ENCODE measurements at places on chromosomes 16 and 17. TPM values are rescaled to one million over a fixed set of nuclear protein-coding genes. Genes with fewer than 3 reads are reported as not detected.

The CHST4 gene
- not detected for total RNA-seq

The FAM20A gene
- total RNA-seq: not detected

The MYO1C gene
- total RNA-seq: 43.4 TPM

The SLFN12L gene
- total RNA-seq: 44.8 TPM

The TEKT3 gene
- total RNA-seq: not detected

The SPATA32 gene
- 0.28 TPM for total RNA-seq

The SALL1 gene
- total RNA-seq: not detected

The SNRNP25 gene
- total RNA-seq: 99.9 TPM

The PAM16 gene
- total RNA-seq: 104 TPM

The EVI2B gene
- total RNA-seq: 18.7 TPM

The PIK3R6 gene
- 4.5 TPM for total RNA-seq

The SAP30BP gene
- total RNA-seq: 109 TPM

The PDXDC1 gene
- 55.6 TPM for total RNA-seq

DNA sequence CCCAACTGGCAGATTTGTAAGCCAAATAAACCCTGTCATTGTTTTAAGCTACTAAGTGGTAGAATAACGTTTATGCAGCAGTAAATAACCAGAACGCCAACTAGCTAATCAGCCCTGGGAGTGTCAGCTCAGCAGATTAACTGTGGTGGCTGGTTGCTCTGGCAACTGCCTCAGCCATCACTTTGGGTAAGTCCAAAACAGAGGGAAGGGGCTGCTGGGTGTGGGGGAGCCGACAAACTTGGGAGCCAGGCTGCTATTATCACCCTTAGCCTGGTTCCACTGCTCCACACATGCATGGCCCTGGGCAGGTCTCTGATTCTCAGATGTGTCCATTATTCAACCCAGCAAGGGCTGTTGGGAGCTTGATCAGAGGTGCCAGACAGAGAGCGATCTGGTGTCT, 22.2 kb upstream of the RHOT1 start:
- no peak for DNase-seq

- no peak for DNase-seq
Measured at GRCh38 chr16:75589306-75589705, 23.1 kb downstream of the GABARAPL2 start.

DNA sequence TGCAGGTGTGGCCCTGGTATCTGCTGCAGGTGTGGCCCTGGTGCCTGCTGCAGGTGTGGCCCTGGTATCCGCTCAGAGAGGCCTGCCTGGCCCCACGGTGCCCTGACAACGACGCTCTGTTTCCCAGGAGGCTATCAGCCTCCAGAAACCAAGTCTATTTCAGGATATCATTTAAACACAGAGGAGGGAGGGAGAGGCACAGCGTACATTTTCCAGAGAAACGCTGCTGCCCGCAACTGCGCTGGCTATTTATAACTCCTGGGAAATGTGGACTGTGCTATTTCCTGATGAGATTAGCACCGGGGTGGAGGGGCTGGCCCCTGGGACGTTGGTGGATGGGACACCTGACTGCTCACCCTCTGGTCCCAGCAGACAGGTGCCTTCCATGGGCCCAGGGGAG, 22.5 kb downstream of the TIMM22 start:
- no peak for DNase-seq

DNA sequence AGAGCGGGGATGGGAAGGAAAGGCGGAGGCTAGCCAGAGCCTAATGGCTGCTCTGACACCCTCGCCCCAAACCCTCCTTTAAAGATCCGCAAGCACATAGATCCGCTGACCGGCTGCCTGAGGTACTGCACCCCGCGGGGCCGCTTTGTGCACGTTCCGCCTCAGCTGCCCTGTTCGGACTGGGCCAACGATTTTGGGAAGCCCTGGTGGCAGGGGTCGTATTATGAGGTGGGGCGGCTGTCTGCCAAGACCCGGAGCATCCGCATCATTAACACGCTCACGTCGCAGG, 663 bp downstream of the CYB5D1 start:
- DNase-seq: peak; percentile 72

DNA sequence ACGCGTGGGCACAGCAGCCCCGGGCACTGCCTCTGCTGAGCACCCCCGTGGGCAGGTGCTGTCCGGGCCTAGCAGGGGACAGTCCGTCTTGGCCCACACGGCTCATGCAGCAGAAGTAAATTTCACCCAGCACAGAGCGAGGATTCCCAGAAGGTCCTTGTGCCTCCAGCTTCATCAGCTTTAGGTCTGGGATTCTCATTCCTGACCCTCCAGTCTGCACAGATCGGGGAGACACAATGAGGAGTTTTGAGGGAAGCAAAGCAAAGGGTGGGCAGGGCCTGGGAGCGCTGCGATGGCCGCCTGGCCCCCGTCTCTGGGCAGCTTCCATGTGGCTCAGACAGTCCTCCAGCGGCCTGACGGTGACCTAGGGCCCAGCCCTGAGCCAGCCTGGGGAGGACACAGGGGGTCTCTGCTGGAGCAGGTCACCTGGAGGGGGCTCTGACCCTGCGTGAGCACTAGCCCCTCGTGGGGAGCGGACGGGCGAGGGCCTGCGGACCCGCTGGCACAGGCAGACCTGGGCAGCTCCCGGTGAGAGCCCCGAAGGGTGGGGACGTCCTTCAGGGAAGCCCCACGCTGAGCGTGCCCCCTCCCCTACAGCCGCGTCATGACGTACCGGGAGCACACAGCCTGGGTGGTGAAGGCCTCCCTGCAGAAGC, 30.7 kb upstream of the CHMP6 start:
- no peak for DNase-seq

GRCh38 chr17:42760652-42761581, at the start of gene RAMP2:
RAMP2 (plus strand) TSS chr17:42761227; CDS start chr17:42761262, 35 bp downstream.
- DNase-seq: peak; percentile 71

DNA sequence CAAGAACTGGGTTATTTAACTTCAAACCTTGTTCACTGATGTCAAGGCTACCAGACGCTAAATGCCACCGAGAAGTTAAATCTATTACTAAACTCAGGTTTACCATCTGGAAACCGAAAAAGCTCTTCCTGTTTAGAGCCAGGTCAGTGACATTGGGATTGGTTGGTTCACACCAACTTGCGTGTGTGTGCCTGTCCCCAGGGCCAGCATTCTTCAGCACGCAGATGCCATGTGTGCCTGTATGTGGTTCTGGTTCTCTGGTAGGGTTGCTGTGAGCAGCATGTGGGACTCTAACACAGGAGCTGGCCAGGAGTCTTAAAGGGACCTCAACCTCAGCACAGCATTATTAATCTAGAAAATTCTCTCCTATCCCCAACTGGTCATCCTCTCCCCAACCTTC, 18.1 kb upstream of the TBX2 start:
- DNase-seq: no peak

DNA sequence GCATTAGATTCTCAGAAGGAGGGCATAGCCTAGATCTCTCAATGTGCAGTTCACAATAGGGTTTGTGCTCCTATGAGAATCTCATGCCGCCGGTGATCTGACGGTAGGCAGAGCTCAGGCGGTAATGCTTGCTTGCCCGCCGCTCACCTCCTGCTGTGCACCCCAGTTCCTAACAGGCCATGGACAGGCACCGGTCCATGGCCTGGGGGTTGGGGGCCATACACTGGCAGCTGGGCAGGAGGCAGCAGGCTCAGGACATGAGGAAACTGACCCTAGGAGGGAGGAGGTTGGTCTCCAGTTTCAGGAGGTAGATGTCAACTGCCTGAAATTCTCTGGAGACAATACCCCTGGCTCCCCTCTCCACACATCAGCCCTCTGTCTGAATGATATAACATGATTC, 245.0 kb upstream of the CACNG5 start:
- no peak for DNase-seq

GRCh38 chr16:62638324-62638911, 602.2 kb upstream of the CDH8 start:
- no peak for DNase-seq

- no peak for DNase-seq
Measured at GRCh38 chr16:69039333-69039941, 66.0 kb upstream of the HAS3 start.

DNA sequence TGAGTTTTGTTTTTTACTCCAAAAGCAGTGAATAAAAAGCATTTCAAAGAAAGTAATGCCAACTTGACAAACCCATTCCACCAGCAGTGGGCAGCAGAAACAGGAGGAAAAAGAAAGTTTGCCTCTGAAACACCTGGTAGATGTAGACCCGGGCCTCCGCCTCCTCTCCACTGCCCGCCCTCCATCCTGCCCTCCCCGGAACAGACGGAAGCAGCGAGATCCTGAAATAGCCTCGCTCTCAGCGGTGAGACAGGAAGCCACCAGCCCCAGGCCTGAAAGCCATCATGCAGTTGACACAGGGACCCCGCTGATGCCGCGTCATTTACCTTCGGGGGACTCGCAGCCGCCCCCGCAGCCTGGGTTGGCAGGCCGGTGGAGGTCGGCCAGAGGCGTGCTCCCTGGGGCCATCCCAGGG, 67.8 kb downstream of the C16orf78 start:
- peak; percentile 92 for DNase-seq

- DNase-seq: no peak
Measured at GRCh38 chr17:1965556-1966273, 59.4 kb downstream of the RTN4RL1 start.

GRCh38 chr17:15981208-15981607, 18.3 kb downstream of the ZSWIM7 start:
- no peak for DNase-seq

DNA sequence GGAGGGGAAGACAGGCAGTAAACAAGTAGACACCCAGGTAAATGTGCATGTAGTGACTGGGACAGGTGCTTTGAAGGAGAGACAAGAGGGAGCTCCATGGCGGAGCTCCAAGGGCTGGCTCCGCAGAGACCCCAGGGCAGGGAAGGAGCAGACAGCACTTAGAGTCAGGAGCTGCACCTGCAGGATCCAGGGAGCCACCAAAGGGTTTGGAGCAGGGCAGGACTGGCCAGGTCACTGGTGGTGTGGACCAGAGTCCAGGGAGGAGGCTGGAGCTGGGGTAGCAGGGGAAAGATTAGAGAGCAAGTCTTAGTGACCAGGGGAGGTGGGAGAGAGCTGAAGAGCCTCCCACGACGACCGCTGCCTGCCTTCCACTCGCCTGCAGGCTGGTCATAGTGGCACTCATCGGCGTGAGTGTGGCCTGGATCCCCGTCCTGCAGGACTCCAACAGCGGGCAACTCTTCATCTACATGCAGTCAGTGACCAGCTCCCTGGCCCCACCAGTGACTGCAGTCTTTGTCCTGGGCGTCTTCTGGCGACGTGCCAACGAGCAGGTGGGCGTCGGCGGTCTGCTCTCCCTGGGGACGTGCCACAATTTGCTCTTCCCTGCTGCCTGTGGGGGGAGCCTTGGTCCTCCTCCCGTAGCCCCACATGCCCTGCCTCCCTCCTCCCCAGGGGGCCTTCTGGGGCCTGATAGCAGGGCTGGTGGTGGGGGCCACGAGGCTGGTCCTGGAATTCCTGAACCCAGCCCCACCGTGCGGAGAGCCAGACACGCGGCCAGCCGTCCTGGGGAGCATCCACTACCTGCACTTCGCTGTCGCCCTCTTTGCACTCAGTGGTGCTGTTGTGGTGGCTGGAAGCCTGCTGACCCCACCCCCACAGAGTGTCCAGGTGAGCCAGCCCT, 14.7 kb upstream of the FAM83G start:
- DNase-seq: no peak

DNA sequence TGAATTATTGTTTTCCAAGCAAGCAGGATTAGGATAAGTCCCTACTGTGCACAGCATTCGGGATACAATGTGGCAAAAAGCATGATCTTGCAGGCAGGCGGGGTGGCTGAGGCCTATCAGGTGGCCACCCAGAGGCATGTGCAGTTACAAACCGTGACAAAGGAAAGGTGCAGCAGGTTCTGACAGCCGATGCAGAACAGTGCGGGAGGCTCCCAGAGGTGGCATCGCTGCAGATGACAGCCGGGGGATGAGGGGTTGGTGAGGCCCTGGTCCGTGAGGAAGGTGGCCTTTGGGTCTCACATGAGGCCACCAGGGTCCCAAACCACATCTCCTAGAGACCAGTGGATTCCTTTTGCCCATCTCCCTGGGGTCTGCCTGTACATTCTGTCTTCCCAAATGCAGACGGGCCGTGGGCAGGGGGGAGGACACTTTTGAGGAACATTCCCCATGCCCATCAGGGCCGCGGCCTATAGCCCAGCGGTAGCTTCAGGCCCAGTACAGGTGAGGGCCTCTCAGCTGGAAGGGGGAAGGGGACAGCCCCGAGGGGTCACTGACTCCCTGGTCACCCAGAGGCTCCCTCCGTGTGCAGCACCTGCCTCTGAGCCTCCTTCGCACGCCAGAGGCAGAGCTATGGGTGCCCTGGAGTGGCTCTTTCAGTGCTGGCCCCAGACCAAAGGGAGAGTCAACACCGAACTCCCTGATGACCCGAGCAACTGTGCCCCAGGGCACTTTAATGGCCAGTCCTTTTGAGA, 85.1 kb downstream of the SOCS1 start:
- DNase-seq: no peak

GRCh38 chr17:78089576-78090281, 38.8 kb downstream of the TMC6 start:
- DNase-seq: no peak

DNA sequence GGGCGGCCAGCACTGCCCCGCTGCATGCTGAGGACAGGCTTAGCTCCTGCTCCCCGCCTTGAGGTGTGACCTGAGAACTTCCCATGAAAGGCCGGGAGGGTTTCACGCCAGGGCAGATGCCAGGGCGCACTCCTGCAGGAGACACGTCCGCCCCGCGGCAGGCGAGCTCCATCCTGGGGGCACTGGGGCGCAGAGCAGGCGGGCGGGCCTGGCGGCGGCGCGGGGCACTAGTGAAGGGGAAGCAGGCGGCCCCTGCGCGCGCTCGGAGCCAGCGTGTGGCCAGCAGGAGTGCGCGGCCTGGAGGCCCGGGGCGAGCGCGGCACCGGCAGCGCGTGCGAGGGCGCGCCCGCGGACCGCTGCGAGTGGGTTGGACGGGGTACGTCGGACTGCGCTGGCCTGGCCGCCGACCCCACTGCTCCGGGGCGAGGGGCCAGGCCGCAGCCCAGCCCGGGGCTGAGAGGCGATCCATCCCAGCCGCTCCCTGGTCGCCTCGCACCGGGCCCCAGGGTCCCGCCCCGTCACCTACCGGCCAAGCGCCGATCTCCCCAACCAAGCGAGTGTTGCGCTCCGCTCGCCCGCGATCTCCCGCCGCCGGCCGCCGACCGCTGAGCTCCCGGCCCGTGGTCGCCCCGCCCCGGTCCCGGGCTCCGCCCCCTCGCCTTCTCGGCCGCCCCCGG, at the start of gene MAP3K14:
TSS of gene MAP3K14 (minus strand) at position 587 of the 677 bp plus-strand sequence. CDS start 26,275 bp downstream, outside the sequence.
- peak; percentile 89 for DNase-seq

- peak; percentile 86 for DNase-seq
Measured at GRCh38 chr16:75099738-75100602, 16.6 kb downstream of the LDHD start.

DNA sequence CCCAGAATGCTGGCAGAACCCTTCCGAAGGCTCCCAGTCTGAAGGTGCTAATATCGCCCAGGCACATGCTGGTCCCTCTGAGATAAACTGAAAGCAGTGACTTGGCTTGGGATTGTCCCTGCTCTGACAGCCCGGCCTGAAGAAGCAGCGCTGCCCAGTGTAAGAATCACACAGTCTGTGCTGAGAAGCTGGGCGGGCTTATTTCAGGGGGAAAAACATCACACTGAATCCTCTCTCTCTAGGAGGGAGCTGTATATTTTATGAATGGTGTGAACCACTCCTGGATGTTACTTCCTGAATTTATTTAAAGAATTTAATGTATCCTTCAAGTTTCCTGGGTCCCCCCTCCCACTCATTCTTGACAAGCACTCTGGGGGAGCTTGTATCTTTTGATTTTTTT, 36.3 kb downstream of the GAS7 start:
- DNase-seq: no peak

- DNase-seq: peak; percentile 75
Measured at GRCh38 chr16:85555719-85556455, 57.2 kb upstream of the GSE1 start.

GRCh38 chr17:55177855-55178217, 86.9 kb upstream of the HLF start:
- DNase-seq: no peak
